Activated naive CD4-positive, alpha-beta T cell treated with Interleukin-2 at 50 U/mL for 16 hours (primary cell): ENCODE measurements at places on chromosomes 11 and 22.

GRCh38 chr11:33697997-33698396 lies 2.6 kb downstream of the C11orf91 start:
- no peak for DNase-seq

DNA sequence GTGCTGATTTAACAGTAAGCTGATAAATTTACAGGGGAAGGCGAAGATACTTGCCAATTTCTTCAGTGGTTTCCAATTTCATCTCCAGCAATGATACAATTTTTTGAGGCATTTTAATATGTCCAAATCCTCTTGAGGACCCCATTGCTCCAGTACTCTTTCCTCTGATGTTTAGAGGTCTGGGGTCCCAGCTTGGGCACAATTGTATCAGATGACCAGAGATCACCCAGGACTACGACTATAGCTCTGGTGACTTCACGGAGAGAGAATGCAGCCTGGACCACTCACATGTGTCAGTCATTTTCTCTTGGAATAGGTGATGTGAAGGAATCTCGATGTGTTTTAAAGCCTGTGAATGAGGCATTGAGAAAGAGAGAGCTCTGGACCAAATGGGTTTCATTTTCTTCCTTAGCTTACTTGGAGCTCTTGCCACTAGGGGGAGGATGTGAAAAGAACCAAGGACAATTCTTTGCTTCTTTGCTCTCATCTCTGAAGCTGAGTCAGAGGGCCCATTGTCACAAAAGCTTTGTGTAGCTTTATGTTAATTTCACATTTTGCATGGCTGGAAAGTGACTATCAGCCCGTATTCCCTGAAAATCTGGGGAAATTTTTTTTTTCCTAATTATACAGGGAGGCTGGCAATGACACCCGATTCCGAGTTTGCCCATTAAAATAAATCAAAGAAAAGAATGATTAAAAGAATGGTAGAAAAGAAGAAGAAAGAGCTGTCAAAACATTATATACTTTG lies 6.7 kb upstream of the CCDC90B start:
- DNase-seq, result no peak

DNA sequence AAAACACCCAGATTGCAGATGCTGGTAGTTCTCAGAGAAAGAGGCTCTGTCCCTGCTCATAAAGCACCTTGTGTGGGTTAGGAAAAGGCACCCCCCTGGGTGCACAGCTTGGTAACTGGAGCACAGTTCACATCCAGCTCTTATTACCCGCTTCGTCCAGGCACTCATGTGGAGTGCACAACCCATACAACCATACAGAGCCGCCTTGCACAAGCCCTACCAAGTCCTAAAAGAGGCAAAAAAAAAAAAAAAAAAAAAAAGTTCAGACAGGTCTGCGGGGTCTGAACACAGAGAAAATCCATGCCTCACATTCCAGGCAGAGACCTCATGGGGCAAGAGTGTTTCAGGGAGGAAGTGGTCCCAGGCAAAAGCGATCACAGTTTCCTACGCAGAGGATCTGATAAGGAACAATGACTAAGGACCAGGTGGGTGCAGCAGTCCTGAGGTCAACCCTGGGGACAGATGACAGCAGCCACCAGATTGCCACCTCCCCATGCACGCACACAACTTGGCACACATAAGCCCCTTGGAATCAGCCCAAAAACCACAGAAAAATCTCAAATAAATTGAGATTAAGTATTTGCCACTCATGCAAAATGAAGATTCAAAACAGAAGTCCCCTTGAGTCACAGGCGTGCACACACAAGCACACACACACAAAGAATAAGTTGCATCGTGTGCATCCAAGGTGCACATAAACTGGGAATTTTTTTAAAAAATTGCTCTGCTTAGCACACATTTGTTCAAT lies 12.3 kb downstream of the MB start:
- peak; percentile 27 for DNase-seq

GRCh38 chr11:133922078-133922870 lies 34.5 kb downstream of the IGSF9B start:
- DNase-seq, result no peak

GRCh38 chr22:29737251-29738117 lies 17.7 kb downstream of the CABP7 start:
- no peak for DNase-seq

GRCh38 chr11:8363921-8364320 lies 100.2 kb upstream of the LMO1 start:
- DNase-seq, result no peak
